ENCODE measurements at places on chromosomes 7 and 10.

DNA sequence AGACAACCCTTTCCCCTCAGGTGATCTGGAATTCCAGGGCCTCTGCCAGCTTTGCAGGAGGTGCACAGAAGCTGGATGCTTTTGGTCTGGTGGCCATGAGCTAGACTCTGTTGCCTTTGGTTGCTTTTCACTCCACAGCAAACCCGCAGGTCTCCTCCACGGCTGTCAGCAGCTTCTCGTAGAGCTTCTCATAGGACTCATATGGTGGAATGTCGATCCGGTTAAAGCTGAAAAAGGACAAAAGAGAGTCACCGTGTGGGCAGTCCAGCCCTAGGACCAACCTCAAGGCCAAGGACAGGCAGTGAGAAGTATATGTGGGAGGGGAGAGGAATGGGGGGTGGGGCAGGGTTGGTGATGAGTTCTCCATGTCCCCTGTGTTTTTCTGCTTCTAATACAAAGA is 113.5 kb downstream of the SMURF1 start:
- no peak for DNase-seq

- DNase-seq: no peak
Measured at GRCh38 chr10:59019603-59020002, 156.8 kb upstream of the PHYHIPL start.

GRCh38 chr10:79402951-79403350 is 42.5 kb downstream of the ZCCHC24 start:
- DNase-seq: no peak

DNA sequence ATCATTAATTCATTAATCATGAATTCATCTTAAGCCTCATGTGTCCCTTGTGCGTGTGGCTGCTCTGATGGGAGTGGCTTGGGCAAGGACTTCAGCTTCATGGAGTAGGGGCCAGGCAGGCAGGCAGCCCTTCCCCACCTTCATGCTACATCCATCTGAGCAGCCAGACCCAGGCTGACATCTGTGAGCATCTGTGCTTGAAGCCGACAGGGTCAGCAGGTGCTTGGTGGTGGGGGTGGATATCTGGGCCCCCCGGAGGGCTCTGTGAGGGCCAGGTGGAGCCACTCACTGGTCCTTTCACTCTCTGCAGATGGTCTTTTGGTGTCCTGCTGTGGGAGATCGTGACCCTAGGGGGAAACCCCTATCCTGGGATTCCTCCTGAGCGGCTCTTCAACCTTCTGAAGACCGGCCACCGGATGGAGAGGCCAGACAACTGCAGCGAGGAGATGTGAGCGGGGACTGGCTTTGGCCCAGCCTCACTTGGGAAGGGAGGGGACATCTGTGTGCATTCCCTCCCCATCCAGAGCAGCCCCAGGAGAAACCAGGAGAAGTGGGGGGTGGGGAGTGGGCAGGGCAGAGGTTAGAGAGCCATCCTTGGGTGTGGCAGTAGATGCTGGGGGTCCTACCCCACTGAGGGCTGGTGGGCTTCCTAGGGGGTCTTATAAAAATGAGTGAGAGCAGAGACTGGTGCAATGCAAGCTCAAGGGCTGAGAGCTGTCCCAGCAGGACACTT is 14.7 kb upstream of the CSGALNACT2 start:
- no peak for DNase-seq

DNA sequence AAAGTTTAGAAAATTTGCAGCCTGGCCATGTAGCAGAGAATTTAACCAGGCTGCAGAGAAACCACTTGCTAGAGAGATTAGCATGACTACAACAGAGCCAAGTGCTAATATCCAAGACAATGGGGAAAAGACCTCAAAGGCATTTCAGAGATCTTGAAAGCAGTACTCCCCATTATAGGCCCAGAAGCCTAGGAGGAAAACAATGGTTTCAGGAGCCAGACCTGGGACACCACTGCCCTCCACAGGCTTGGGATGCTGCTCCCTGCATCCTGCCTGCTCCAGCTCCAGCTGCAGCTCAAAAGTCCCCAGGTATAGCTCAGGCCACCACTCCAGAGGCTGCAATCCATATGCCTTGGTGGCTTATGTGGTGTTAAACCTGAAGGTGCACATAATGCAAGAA is 101.5 kb upstream of the TMEM72 start:
- DNase-seq: no peak

- DNase-seq: no peak
Measured at GRCh38 chr10:1309617-1310270, 253.6 kb downstream of the WDR37 start.

DNA sequence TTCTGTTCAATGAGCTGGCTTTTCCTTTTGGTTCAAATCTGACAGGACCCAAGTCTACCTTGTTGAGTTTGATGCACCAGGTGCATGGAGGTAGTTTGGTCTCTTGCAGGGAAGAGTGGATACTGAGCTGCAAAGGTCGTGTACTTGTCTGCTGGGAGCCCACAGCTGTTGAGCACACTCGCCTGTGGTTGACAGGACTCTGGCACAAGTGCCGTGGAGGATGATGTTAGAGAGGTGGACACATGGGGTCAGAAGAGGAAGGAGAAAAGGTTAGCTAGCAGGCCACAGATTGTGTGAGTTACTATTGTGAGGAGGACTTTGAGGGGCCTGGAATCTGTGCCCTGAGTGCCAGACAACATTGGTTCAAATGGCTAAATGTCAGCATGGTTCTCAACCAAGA is 197.3 kb downstream of the CREB5 start:
- DNase-seq: peak; percentile 49

- no peak for DNase-seq
Measured at GRCh38 chr7:16652888-16653287, 6.9 kb downstream of the BZW2 start.

DNA sequence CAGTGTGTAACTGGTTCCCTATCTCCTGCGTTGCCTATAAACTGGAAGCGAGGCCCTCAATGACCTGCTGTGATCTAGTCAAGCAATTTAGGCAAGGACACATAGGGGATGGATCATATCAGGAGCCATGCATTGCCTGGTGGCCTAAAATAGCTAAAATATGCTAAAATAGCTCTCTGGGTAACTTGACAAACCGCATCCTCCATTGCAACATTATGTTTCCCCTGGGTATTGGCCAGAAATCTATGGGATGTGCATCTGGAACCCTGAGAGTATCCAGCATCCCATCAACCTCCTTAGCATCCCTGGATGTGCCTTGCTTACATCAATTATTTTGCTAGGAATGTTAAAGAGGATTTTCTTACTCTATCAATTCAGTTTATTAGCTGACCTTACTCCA is 91.7 kb upstream of the ADCY1 start:
- DNase-seq: no peak

- DNase-seq: no peak
Measured at GRCh38 chr10:71978476-71978875, 14.3 kb downstream of the CHST3 start.

DNA sequence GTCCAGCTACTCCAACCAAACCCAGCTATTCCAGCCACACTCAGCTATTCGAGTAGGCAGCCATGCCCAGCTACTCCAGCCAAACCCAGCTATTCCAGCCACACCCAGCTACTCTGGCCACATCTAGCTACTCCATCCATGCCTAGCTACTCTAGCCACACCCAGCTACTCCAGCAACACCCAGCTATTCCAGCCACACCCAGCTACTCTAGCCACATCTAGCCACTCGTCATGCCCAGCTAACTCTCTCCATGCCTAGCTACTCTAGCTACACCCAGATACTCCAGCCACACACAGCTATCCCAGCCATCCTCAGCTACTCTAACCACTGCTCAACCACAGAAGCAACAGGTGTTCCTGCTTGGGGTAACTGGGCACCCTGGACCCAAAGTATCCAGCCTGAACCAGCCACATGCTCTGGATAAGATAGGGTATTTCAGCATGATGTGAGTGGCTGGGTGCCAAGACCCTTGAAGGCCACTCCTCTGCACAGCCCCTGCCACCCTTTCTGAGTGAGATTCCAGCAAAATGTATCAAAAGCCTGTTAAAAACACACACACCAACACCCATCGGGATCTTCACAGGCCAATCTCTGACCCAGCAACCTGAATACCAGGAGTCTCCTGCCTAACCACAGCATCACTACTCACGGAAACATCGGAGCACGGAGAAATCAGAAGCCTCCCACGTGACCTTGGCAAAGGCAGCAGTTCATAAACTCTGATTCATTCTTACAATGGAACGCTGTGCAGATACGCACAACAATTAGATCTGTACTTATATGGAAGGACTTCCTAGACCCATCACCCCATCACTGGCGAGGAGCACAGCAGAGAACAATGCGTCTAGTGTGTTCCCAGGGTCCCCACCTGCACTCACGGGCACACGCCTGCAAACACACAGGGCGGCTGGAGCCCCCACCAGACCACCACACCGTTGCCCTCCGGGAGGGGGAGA is 51.8 kb upstream of the DNAAF5 start:
- DNase-seq: no peak

DNA sequence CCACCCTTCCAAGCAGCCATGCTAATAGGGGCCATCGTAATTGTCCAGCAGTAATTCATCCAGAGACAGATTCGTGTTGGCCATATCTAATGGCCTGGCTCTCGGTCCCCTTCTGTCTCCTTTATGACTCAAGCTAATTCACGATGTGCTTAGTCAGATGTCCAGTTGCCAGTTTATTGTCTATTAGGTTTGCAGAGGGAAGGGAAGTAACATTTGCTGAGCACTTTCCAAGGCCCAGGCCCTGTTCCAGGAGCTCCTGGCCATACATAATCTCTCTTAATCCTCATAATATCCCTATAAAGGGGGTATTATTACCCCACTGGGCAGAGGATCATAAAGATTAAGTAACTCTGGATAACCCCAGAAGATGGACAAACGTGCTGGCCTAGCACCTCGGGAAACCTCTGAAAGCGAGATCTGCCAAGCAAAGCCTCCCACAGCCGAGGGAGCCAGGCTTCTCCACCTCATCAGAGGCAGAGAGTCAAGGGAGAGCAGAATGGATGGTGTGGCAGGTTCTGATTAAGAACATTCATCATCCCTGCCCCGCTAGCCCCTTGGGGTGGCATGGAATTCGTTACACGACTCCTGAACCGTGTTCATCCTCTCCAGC is 153.7 kb downstream of the PLXNA4 start:
- no peak for DNase-seq

DNA sequence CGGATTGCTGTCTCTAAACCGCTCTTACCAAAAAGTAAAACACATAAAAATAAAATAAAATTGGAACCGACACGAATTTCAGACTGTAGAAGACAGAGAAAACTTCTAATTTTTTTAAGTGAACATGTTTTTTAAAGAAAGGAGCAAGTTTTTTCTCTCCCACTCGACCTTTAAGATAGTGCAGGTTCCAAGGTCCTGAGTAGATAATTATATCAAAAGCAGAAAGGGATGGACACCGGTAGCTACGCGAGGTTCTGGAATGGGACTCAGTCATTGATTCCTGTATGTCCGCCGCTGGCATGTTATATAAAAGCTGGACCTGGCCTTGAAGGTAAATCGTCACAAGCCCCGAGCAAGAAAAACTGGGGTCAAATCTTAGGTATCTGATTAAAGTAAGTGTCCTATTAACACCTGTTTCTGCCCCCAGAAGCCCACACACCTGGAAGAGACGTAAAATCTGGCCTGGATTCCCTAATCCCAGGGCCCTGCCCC is 462 bp upstream of the CISD1 start:
- DNase-seq: no peak

GRCh38 chr7:92699560-92699959 is 109.4 kb upstream of the FAM133B start:
- DNase-seq: no peak

GRCh38 chr10:126583552-126584200 is 86.8 kb downstream of the C10orf90 start:
- DNase-seq: no peak

DNA sequence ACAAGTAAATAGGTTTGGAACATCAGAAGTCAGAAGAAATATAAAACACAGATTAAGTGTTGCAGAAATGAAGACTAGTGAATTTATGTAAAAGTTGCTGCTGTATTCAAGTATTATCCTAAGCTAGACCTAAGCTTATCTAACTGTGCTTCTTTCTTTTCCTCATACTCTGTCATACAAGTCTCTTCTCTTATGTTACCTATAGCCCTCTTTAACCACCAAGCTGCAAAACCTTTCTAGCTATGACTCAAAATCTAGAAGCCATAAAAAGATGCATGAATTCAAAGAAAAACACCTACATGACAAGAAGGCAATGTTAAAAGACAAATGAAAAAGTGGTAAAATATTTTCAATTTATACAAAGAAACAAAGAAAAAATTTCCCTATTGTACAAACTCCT is 23.0 kb downstream of the DENND11 start:
- DNase-seq: no peak

- no peak for DNase-seq
Measured at GRCh38 chr10:131109726-131110125, 201.8 kb downstream of the TCERG1L start.

DNA sequence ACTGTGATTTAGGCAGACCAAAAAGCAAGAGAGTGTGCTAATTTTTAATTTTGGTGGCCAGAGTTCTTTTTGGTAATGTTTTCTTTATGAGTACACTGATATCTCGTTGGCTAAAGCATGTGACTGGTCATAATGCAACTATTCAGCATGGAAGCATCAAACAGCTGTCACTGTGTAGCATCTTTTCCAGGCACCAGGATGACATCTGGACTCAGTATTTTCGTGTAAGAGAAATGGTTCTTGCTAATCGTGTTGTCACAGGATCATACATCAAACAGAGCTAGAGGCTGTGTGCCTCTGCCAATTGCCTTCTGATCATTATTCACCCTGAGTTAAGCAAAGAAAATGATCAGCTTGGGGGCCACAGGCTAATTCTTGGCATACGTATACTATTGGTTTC is 118.9 kb downstream of the SND1 start:
- no peak for DNase-seq

- DNase-seq: no peak
Measured at GRCh38 chr7:20602306-20602705, 13.2 kb upstream of the ABCB5 start.

DNA sequence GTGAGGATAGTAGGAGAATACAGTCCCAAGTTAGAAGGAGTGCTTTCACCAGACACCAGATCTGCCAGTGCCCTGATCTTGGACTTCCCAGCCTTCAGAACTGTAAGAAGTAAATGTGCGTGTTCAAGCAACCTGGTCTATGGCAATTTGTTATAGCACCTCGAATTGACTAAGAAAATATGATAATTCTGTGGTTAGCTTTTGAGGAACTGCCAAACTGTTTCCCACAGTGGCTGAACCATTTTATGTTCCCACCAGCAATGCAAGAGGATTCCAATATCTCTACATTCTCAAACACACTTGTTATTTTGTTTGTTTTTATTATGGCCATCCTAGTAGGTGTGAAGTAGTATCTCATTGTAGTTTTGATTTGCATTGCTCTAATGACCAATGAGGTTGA is 47.0 kb downstream of the RBM20 start:
- no peak for DNase-seq

GRCh38 chr7:13476881-13477444 is 512.5 kb downstream of the ETV1 start:
- DNase-seq: no peak

- no peak for DNase-seq
Measured at GRCh38 chr10:103828587-103829197, 26.7 kb downstream of the SH3PXD2A start.

- no peak for DNase-seq
Measured at GRCh38 chr7:103955985-103956384, 33.5 kb downstream of the RELN start.

GRCh38 chr7:117158941-117159697 is 163.7 kb downstream of the WNT2 start:
- no peak for DNase-seq

GRCh38 chr7:115024276-115024675 is 102.4 kb downstream of the MDFIC start:
- DNase-seq: no peak

All from left ventricle myocardium superior (tissue), 1 donor.